ENCODE measurements at places on chromosomes 11 and 22.

- DNase-seq, result no peak
These were observed 23.0 kb downstream of the RNF121 start for GRCh38 chr11:71951741-71952310.

DNA sequence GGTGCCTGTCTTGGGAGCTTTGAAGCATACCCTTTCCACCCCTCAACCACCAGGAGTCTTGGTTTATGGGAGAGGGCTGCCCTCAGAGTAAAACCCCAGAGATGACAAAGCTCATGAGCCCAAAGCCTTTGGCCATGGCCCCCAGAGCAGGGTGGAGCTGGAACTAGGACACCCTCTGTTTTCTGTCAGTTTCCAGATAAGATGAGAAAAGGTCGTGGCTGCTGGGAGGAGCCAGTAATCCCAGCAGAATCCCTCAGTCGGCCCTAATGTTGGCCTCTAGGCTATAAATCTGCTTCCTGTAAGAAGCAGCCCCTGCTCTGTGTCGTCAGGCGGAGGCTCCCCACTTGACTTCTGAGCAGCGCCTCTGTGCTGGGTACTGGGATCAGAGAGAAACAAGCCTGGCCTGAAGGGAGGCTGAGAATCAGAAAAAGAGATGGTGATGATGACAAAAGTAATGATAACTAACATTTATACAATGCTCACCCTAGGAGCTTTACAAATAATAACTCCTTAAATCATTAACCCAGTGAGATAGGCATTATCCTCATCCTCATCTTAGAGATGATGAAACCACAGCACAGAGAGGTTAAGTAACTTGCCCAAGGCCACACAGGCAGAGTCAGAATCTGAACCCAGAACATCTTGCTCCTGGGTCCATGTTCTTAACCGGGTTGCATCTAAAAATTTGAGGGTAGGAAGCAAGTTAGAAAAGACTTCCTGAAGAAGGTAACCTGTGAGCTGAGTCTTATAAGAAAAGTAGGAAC lies 471.4 kb downstream of the SOX6 start:
- no peak for DNase-seq

DNA sequence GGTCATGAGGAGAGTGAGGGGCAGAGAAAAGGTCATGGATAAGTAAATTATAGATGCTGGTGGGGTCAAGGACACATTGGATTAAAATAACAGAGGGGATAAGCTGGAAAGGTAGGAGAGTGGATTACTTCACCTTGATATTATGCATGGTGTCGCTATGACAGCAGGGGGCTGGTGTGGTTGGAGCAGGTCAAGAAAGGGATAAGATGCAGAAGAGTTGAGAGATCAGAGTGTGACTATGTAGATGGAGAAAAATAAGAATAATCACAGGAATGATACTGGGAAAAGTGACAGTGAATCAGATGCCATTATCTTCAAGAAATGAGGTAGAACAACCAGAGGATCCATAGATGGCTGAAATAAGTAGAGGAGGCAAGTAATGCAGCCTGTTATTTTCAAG lies 29.4 kb upstream of the AMOTL1 start:
- DNase-seq, result no peak

DNA sequence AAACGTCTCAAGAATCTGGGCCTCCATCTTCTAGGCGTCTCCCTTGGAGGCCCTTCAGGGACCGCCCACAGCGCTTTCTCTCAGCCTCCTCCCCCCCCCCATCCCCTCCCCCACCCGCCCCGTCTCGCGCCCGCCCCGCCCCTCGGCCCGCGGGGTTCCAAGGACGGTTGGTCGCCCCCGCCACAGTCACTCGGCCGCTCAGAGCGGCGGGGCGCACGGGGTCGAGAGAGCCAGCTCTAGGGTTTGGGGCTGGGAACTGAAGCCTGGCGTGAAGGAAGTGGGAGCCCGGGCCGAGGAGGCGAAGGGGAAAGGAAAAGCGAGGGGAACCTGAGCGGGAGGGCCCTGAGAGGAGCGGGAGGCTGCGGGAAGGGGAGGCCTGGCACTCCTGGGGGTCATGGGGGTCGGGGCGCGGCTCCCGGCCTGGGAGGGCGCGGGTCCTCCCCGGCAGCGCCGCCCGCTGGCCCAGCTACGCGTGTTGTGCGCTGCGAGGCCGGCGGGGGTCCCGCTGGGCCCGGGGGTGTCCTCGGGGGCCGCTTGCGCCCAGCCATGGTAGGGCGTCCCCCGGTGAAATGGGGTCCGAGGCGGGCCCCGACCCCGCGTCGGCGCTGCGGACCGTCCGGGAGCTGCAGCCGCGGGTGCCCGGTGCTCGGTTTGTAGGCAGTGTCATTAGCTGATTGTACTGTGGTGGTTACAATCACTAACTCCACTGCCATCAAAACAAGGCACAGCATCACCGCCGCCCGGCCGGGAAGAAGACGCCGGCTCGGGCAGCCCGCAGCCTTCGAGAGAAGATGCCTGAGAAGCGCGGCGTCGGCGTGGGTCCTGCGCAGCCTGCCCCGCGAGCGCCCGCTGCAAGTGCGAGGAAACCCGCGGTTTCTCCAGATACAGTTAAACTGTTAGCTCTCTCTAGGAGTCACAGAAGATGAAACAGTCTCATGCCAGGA lies at the start of gene BTG4:
TSS of gene BTG4 (minus strand) at position 91 of the 944 bp plus-strand sequence. CDS start 13,610 bp downstream, outside the sequence.
- no peak for DNase-seq

GRCh38 chr22:23478175-23478574 lies 101.9 kb downstream of the IGLL1 start:
- no peak for DNase-seq

- DNase-seq, result peak; percentile 24
These were observed 2.0 kb upstream of the C11orf42 start for GRCh38 chr11:6203327-6203726.

DNA sequence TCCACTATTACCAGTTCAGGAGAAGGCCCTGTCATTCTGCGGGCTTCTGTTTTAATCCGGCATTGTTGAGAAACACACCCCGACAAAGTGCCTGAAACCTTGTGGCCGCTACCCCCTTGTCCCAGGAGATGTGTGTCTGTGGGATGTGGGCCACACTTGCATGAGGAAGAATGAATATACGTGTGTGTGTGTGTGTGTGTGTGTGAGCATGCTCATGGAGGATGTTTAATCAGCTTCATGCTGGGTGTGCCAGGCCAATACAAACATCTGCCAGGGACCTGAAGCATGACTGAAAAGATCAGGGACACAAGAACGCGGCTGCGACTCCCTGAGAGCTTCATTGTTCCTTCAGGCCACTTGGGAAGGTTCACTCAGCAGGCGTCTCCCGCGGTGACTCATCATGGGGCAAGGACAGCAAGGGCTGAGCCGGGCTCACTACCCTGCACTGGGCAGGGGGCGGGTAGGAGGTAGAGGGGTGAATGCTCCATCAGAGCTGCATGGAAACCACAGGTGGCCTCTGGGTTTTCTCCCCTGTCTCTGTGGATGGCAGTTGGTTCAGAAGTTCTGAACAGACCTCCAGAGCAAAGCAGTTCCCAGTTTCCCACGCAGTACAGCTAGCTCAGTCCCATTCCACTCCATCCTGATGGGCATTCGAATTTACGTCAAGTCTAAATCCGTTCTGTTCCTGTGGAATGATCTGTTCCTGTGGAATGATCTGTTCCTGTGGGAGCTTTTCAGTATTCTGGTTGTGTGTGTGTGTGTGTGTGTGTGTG lies 7.0 kb upstream of the MALAT1 start:
- no peak for DNase-seq

DNA sequence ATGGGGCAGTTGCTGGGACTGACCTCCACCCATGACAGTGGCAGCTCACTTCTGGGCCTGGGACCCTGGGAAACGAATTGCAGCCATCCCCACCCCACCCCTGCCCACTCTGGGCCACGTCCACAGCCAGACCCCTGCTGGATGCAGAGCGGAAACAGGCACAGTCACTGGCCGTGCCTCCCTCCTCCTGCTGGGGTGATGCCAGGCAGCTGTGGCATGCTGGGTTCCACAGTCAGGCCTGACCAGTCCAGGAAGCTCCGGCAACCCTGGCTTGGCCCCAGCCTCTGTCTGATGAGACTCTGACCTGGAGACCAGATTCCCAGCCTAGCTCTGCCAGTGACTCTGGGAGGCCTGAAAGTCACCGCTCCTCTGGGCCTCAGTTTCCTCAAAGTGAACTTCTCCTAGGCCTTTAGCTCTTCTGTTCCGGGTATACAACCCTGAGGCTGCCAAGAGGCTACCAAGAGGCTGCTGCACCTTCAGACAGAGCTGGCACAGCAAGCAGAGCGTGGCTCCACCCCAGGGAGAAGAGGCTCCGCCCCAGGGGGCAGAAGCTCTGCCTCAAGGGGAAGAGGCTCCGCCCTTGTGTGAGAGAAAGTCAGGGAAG lies 8.9 kb downstream of the SULT4A1 start:
- DNase-seq, result no peak

DNA sequence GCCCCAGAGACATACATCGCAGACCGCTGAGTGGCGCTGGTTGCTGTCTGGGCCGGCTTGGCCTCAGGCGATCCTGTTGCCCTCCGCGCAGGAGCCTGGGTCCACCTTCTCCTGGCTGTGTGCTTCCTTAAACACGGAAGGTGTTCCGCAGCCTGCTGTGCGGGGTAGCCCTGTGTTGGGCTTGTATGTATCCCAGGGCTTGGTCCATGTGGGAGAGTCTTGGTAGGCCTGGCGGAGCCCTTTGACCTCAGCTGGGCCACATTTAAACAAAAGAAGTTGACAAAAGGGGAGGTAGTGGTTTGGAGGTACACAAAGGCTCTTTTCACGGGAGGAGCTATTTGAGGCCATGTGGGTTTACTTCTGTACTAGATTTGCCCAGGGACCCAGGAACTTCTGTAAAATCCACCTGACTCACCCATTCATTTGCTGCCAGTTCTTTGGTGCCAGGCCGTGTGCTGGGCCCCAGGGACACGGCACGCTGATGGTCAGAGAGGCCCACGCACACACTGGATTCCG lies 11.0 kb upstream of the GRAMD4 start:
- DNase-seq, result no peak

GRCh38 chr22:35781898-35782297 lies 64.2 kb downstream of the APOL5 start:
- no peak for DNase-seq

DNA sequence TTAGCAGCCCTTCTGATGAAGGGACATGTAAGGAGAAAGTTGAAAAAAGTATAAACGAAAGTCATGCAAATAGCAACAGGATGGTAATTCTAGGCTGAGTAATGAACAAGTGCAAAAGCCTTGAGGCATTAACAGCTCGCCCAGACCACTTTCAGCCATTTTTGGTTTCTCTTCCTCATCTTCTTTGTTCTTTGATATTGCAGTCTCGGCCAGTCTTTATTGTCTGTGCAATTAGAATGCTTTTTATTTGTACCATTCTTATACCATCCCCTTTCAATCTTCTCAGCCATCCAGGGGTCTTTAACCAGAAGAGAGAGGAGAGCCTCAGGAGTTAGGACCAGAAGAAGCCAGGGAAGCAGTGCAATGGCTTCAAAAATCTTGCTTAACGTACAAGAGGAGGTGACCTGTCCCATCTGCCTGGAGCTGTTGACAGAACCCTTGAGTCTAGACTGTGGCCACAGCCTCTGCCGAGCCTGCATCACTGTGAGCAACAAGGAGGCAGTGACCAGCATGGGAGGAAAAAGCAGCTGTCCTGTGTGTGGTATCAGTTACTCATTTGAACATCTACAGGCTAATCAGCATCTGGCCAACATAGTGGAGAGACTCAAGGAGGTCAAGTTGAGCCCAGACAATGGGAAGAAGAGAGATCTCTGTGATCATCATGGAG lies 7.3 kb downstream of the TRIM34 start:
- DNase-seq, result peak; percentile 71

- DNase-seq, result no peak
These were observed 47.9 kb upstream of the ARHGAP42 start for GRCh38 chr11:100639140-100639539.

- no peak for DNase-seq
These were observed 92.2 kb downstream of the BUD13 start for GRCh38 chr11:116680349-116681125.

DNA sequence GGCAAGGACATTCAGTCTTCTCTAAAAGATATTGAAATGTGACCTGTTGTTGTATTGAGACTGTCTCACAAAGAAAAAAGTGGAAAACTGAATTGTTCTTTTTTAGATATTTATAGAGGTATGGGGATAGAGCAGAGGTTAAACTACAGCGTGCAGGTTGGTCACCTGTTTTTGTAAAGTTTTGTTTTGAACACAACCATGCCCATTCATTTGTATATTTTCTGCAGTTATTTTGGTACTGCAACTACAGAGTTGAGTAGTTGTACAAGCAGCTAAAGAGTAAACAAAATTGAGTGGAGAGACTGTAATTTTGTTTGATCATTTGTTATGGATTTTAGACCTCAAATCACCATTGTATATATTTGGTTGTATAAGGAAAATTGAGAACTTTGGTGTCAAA lies 11.3 kb downstream of the EED start:
- DNase-seq, result no peak

GRCh38 chr11:128886406-128887124 lies 4.6 kb upstream of the KCNJ5 start:
- no peak for DNase-seq

DNA sequence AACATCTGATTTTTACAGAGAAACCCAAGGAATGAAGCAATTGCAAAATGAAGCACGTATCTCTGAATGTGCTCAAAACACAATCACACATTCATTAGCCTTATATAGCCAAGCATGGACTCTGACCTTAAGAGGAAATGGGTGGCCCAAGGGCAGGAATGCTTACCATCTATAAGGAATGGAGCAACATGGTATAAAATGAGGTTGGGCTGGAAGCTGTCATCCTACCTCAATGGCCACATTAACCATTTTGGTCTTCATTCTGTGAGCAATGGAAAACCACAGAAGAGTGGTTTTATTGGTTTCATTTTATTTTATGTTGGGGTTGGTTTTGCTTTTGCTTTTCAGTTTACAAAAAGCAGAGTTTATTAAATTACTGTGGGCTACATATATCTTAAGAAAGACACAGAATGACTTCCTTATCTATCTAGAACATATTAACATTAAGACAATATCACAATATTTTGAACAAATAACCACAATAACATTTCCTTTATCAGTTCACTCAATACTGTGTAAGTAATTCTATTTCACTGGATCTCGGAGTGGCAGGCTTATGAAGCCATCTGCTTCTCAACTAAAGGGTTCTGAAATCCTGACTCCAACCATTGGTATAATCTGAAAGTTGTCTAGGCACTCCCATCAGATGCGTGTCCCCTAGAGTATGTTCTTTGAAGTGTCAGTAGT lies 10.8 kb upstream of the MS4A13 start:
- DNase-seq, result no peak

DNA sequence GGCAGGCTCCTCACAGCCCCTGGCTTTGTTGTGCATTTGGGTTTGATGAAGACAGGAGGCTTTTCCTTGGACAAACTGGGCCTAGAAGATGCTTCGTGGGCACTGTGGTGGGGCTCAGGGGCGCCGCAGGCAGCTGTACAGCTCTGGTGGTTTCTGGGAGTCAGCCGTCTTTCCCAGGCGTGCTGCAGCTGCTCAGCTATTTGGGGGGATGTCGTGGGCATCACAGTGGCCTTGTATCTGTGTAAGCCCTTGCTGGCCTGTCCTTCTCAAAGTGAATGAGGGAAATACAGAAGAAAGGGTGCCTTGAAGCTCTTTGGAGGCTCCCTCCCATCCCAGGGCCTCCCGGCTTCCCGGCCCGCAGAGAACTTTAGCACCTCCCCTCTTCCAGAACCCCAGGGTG lies 89.5 kb downstream of the TBC1D22A start:
- no peak for DNase-seq

- DNase-seq, result no peak
These were observed 47.9 kb downstream of the KCNJ1 start for GRCh38 chr11:128819198-128819597.

- DNase-seq, result no peak
These were observed 91.0 kb downstream of the TMPRSS5 start for GRCh38 chr11:113615098-113615497.

GRCh38 chr22:35071784-35072183 lies 5.8 kb downstream of the ISX start:
- no peak for DNase-seq

Data from GM12864 (cell line).